ENCODE measurements at places on chromosomes 13 and 19.

DNA sequence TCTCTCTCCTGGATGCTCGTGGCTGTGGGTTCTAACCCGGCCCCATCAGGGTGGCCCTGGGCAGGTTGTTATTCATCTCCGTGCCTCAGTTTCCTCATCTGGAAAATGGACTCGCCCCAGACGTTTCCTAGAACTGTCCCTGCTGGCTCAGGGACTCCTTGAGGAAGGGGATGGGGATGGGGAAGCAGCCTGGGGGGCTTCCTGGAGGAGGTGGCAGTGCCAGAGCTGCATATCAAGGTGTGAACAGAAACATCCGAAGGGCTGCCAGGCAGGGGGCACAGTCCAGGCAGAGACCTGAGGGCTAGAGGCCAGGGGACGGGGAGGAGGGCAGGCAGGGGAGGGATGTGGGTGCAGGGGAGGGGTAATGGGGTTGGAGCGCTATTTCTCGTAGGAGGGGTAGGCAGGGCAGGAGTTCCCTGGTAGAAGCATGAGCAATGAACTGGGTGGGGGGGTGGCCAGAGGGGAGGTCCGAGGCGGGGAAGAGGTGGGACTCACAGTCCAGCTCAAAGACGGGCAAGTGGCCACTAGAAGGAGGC lies 3.6 kb upstream of the ELANE start:
- DNase-seq: no peak

DNA sequence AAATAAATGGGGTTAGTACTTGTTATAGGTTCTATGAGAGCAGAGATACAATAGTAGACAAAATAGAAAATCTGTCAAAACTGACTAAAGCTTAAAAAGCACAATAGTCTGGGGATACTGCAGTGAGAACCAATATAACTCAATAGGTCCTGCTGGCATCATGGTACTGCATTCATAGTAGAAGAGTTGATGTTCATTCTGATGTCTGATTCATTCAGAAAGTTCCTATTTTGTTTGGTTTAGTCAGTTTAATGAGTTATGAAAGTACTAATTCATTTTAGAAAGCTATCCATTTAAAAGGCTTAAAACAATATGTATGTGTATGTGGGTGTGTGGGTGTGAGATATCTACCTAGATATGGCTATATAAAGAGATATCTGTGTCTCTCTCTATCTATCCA lies 152.8 kb downstream of the LHFPL6 start:
- no peak for DNase-seq

- DNase-seq: no peak
These were observed 15.7 kb downstream of the TYK2 start for GRCh38 chr19:10364644-10365043.

DNA sequence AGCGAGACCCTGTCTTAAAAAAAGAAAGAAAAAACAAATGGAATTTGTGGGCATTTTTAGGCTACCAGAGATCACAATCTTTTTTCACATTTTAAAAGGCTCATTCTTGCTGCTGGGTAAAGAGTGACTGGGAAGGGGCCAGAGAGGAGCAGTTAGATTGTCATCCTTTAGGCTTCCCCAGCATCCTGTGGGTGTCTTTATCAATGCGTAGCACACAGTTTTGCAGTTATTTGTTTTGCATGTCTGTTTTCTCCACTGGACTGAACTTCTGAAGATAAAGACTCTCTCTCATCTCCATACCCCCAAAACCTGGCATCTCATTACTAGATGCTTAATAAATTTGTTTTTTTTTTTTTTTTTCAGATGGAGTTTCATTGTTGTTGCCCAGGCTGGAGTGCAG lies 2.1 kb upstream of the UTP14C start:
- no peak for DNase-seq

DNA sequence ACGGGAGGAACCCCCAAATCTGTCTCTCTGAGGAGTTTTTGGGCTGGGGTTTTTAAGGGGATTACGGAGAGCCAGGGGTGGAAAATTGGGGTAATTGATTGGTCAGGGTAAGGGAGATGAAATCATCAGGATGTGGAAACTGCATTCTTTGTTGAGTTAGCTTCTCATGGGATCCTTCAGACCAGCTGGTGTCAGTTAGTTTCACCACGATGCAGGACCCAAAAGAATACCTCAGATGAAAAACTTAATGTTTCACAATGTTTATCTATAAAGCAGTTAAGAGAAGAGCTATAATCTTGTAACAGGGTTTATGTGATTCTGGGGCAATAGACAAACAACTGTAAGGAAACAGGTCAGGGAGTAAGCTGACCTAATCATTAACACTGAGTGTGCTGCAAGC lies 230.8 kb downstream of the POU4F1 start:
- peak; percentile 4 for DNase-seq

DNA sequence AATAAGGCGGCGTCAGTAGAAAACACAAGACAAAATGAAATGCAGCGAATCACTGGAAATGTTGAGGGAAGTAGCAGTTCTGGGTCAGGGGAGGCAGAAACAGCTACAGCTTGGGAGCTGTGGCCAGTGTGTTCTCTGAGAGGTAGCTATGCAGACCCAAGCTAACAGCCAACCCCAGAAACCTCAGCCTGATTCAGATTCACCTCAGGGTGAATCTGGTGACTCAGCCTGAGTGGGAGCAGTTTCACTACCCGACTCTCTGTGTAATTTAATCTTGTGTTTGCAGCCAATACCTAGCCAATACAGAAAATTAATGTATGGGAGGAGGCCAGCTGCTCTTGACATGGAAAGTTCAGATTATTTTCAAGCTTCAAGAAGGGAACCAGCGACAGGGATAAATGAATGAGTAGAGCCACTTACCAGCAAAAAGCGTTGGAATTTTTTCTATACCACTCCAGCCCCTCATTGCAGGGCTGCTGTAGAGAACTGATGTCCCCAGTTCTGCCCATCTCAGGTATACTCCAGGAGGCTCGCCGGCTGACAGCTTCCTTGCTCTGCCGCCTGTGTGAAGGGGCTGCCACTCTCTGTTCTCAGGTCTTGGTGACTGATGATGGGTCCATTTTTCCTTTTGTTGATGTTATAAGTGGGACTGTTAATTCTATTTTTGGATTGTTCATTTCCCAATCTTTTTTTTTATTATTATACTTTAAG lies 8.9 kb downstream of the IGFL3 start:
- DNase-seq: peak; percentile 34

- no peak for DNase-seq
These were observed 7.4 kb upstream of the SIGLEC11 start for GRCh38 chr19:49968279-49968922.
